ENCODE measurements at places on chromosomes 1 and 21. TPM values are rescaled to one million over a fixed set of nuclear protein-coding genes. Genes with fewer than 3 reads are reported as not detected.

DNA sequence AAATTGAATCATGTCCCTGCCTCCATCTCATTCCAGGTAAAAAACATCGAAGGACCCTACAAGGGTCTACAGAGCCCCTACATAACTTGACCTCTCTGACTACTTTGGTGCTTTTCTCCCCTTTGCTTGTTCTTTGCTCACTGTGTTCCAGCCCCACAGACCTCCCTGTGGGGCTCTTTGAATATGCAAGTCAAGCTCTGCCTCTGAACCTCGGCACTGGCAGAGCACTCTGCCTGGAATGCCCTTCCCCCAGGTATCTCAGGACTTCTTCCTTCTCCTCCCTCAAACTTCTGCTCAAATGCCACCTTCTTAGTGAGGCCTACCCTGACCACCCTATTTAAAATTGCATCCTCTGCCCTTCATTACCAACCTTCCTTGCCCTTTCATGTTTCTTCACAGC, 87.8 kb upstream of the CD34 start:
- no peak overlapping the region for H3K4me3 ChIP-seq
- H3K36me3 ChIP-seq, result no peaks in the 10 kb centered on the region
- no peak overlapping the region for H3K27ac ChIP-seq
- no peaks in the 10 kb centered on the region for H3K27me3 ChIP-seq
- DNase-seq, result no peak

GRCh38 chr1:160377585-160378206, 10.8 kb downstream of the NHLH1 start:
- DNase-seq, result no peak
- no peak overlapping the region for H3K27ac ChIP-seq

Gene FCRL5
- total RNA-seq, result 0.15 TPM

Gene PWP2
- total RNA-seq, result 7.9 TPM

Gene DYRK1A
- total RNA-seq, result 118 TPM

Gene RNU1-3
- total RNA-seq, result under 0.01 TPM
